GM12891 (cell line): ENCODE measurements at places on chromosomes 5 and 9.

DNA sequence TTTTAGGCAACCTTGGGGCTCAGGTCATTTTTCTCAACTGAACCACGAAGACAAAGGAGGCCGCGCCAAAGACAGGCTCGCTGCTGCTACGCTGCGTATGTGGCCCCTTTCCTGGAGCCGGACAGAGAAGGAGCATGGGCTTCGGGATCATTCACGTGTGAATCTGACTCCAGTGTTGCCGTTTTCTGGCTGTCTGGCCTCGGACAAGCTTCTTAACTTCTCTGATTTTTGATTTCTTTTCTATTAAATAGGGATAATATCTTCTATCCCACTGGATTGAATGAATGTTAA lies 50.8 kb upstream of the ZNF366 start:
- no peak for DNase-seq

- DNase-seq = no peak
These were observed 125.0 kb upstream of the LPCAT1 start for GRCh38 chr5:1648806-1649205.

GRCh38 chr5:151080613-151081430 lies at the start of gene TNIP1:
Gene TNIP1, minus strand, starts transcription at chr5:151081034. Its CDS starts 15,939 bp downstream, at chr5:151065095.
- DNase-seq = peak; percentile 93

DNA sequence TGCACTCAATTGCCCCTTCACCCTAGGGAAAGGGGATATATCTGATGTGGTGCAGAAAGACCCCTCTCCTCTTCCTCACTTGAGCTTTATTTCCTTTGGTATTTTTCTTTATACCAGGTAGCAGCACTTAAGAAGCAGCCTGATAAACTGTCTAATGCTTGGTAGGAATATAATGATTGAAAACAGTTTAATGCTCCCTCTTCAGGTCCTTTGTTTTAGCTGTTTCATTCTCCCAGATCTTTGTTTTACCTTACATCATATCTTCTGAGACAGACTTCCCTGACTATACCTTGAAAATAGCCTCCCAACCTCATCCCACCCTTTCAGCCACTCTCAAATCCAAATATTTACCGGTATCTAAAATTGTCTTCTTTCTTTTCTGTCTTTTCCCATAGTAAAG lies 87.9 kb downstream of the NUDT12 start:
- DNase-seq = no peak

- no peak for DNase-seq
These were observed 66.9 kb upstream of the GLIS3 start for GRCh38 chr9:4366591-4367330.
